ENCODE measurements at places on chromosomes 3 and 15. TPM values are rescaled to one million over a fixed set of nuclear protein-coding genes. Genes with fewer than 3 reads are reported as not detected.

- H3K4me1 ChIP-seq, result no peaks in the 10 kb centered on the region
- H3K27ac ChIP-seq, result no peak overlapping the region
- DNase-seq, result no peak
Measured at GRCh38 chr3:10454907-10455544, 50.4 kb downstream of the ATP2B2 start.

DNA sequence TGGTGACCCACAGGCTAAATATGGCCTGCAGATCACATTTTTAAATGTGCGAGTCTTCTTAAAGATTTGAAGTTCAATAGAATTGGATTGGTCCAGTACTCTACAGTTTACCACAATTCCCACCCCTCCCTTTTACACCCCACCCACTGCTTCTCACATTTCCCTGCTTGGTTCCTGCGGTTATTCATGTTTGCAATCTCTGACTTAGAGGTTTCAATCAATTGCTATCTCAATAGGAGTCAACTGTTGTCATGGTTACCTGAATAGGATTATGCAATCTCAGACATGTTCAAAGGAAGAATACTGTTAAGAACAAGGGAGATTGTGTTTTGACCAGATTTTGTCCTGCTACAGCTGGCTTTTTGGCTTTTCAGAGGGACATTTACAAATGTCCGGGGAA is 4.9 kb upstream of the C3orf49 start:
- DNase-seq, result no peak
- no peak overlapping the region for H3K4me3 ChIP-seq
- H3K36me3 ChIP-seq, result no peaks in the 10 kb centered on the region
- no peaks in the 10 kb centered on the region for H3K27me3 ChIP-seq
- no peak overlapping the region for H3K27ac ChIP-seq
- peaks cover 4% of the 10 kb centered on the region for H3K4me1 ChIP-seq

DNA sequence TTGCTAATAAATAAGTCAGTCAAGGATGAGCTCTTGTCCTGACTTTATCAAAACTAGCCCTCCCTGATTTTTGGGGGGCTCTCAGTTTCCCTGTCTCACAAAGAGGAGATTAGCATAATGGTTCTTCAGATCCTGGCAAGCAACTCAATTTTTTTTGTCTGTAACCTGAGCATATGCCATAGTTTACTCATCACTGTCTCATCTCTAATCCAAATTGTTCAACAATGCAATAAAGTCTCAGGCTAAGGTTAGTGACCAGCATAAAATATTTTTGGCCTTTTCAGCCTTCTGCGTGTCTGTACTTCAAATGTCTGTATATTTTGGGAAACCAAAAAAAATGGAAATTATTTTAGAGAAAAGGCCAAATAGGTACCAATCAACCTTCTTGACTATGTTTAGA is 465.6 kb upstream of the TPRG1 start:
- H3K27ac ChIP-seq, result no peak overlapping the region
- no peak for DNase-seq
- no peaks in the 10 kb centered on the region for H3K4me1 ChIP-seq
- no peak overlapping the region for H3K4me3 ChIP-seq
- no peaks in the 10 kb centered on the region for H3K27me3 ChIP-seq

DNA sequence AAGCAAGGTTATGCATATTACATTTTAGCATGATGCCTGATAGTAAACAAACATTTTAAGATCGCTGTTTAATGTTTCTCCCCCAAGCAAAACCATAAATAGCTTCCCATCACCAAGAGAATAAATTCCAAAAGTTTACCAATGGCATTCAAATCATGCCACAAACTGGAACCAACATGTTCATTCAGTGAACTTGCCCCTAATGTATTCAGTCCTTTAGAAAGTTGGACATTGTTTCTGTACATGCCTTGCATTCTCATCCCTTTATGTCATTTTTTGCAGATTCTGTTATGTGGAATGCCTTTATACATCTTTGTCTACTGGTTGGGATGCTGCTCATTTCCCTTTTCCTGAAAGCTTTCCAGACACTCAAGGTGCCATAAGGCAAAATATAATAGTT is 105.5 kb downstream of the PYDC2 start:
- H3K27me3 ChIP-seq, result no peaks in the 10 kb centered on the region
- no peak overlapping the region for H3K4me3 ChIP-seq
- no peaks in the 10 kb centered on the region for H3K4me1 ChIP-seq
- DNase-seq, result no peak

GRCh38 chr15:29183071-29183831 is 86.4 kb downstream of the NSMCE3 start:
- H3K36me3 ChIP-seq, result no peaks in the 10 kb centered on the region
- no peak overlapping the region for H3K27ac ChIP-seq
- no peaks in the 10 kb centered on the region for H3K4me1 ChIP-seq
- DNase-seq, result no peak
- no peaks in the 10 kb centered on the region for H3K27me3 ChIP-seq

TM4SF1 gene
- 85.4 TPM for total RNA-seq

- H3K27me3 ChIP-seq, result no peaks in the 10 kb centered on the region
- H3K36me3 ChIP-seq, result no peaks in the 10 kb centered on the region
- no peak overlapping the region for H3K27ac ChIP-seq
Measured at GRCh38 chr3:106206146-106206545, 337.3 kb upstream of the CBLB start.

DNA sequence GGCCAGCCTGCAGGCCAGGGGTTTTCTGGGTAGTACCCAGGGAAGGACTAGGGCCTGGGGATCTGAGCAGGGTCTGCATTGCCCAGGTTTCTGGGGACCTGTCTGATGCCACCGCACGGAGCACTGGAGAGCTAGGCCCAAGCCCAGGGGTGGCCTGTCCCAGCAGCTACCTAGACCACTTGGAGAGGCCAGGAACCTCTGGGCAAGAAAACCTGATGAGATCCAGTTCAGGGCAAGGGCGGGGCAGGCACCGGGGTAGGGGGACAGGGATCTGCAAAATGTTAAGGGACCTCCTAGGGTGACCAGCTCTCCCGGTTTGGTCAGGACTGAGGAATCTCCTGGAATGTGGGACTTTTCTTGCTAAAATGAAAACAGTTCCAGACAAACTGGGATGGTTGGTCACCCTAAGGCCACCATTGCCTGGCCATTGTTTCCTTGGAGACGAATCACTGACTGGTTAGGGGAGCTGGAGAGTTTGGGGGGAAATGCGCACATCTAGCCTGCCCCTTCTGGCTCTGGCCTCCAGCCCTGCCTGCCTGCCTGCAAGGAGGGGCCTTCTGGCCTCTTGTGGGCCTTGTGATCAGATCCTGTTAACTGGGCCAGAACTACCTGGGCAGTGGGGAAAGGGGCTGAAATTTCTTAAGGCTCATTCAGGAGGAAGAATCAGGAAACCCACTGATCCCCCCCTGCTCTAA is 117.4 kb upstream of the TLE3 start:
- DNase-seq, result peak; percentile 72
- no peaks in the 10 kb centered on the region for H3K36me3 ChIP-seq
- H3K4me1 ChIP-seq, result peaks cover 5% of the 10 kb centered on the region
- no peak overlapping the region for H3K4me3 ChIP-seq
- no peaks in the 10 kb centered on the region for H3K27me3 ChIP-seq

DNA sequence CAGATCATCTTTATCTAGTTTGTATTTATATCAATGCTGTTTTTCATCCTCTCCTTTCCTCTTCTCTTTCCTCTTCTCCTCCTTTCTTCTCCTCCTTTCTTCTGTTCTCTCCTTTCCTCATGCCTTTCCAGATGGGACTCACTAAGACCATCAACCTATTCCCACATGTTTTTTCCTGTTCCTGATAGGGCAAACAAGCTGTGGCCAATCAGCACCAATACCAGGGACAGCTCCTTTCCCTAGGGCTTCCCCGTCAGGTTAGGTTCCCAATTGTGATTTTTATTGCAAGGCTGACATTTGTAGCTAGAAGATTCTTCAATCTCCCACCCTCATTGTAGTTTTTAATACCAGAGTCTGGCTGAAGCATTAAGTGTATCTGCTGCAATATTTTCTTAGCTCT is 76.3 kb upstream of the COL8A1 start:
- DNase-seq, result no peak
- H3K4me3 ChIP-seq, result no peak overlapping the region
- no peaks in the 10 kb centered on the region for H3K36me3 ChIP-seq
- H3K4me1 ChIP-seq, result no peaks in the 10 kb centered on the region

MST1R gene
- 37.7 TPM for total RNA-seq

C2CD4A gene
- not detected for total RNA-seq

LRRN1 gene
- total RNA-seq, result 1.1 TPM

- H3K27me3 ChIP-seq, result no peaks in the 10 kb centered on the region
- H3K27ac ChIP-seq, result peak overlapping the region; percentile 39
- no peak overlapping the region for H3K4me3 ChIP-seq
- no peak for DNase-seq
Measured at GRCh38 chr3:69081583-69082262, 1.6 kb upstream of the UBA3 start.

All from suprapubic skin (tissue), 4 donors.